ENCODE measurements at places on chromosomes 5 and 9.

DNA sequence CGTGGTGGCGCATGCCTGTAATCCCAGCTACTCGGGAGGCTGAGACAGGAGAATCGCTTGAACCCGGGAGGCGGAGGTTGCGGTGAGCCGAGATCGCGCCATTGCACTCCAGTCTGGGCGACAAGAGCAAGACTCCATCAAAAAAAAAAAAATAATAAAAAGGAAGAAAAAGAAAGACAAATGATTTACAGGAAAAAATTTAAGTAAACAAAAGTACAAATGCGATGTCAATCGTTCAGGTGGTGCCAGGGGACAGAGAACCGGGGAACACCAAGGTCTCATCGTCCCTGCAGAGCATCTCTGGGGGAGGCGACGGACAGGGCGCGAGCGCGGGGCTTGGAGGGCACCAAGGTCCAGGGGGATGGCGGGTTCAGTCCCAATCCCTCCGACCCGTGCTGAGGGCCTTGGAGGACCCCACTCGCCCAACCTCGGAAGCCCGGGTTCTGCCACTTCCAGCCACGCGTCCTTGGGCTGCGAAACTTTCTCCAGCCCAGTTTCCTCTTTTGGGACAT is 607 bp upstream of the HNRNPAB start:
- no peak for DNase-seq

GRCh38 chr5:43601454-43602260 is 1.3 kb upstream of the NNT start:
- DNase-seq: peak; percentile 58

DNA sequence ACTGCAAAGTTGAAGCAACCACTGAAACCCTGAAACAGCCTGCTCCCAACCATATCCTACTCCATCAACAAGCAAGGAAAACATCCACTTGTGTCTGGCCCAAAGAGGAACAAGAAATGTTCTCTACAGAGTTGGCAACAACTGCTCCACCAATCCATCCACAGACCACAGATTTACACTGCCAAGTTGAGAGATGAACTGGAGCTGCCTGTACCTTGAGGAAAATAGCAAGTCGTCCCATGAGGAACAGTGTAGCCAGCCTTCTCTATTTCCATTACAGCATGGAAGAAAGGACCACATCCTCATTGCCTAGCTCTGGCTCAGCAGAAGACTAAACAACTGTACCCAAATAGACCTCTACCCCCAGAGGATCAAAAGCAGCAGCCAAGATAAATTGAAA is 60.4 kb downstream of the DEPDC1B start:
- DNase-seq: peak; percentile 10

DNA sequence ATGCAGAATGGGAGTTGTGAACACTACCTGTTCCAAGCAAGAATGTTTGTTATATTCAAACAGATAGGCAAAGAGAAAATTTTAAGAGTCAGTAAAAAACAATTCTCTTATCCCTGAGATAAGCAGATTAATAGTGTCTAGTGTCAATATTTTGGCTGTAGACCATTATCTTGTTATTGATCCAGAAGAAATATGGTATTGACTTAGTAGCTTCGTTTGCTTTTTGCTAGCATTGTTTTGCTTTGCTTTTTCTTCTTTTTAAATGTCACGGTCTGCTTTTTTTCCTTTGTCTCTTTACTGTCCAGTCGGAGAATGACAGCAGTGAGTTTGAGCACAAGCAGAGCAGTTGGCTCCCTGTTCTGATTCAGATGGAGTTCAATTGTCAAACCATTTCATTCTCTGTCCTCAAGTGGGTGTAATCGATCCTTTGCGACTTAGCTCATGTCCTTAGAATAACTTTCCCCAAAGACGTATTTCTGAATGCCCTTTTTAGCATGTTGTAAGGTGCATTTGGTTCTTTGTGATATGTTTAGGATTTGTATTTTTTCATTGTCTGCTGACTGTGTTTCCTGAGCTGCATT is 29.3 kb downstream of the FUBP3 start:
- DNase-seq: no peak

- no peak for DNase-seq
Measured at GRCh38 chr5:156879665-156880285, 29.7 kb downstream of the PPP1R2B start.

DNA sequence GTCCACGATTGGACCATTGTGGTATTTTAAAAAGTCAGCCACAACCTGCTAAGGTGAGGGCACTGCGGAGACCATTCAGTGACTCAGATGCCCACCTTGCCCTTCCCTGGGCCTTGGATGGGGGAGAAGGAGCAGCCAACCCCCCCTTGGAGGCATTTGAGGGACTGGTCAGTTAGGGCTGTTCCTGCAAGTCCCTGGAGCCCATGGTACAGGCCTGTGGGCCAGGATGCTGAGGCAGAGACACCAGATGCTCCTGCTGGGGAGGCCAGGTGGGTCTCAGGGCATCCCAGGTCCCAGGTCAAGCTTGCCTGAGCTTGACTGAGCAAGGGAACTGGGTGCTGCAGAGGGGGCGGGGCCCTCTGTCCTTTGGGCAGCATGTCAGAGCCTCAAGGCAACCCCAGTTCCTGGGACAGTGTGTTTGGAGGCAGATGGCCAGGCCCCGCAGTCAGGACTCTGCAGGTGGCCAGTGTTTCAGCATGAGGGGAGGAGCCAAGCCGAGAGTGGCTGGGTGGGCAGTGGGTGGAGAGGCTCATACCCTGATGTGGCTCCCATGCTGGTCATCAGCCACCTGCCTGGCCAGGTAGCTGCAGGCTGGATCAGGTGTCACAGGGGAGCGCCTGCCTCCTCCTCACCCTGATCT is 27.5 kb downstream of the SLC6A3 start:
- DNase-seq: no peak

Data from fibroblast of lung (primary cell).